ENCODE measurements at places on chromosomes 2 and 18.

GRCh38 chr2:239186516-239187357 is 214.1 kb downstream of the HDAC4 start:
- DNase-seq = no peak

GRCh38 chr2:50564766-50565165 is 467.2 kb downstream of the NRXN1 start:
- DNase-seq = no peak

DNA sequence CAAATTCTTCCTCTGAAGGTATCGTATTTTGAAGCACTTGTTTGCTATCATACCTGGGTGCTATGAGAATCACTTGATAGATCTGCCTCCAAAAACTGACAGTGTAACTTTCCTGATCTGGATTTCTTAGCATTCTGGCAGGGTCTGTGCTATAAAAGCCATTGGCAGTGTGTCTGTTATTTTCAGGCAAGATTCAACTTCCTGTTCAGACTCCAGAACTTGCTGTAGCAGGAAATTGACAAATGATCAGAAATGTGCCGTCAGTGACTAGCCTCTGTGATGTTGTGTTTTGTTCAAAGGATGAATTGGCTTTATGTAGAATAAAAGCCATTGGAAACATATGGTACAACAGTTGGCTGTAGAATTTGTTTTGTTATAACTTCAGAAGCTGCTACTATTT is 273.3 kb downstream of the PTPRM start:
- DNase-seq = no peak

- DNase-seq = no peak
Observed at GRCh38 chr2:123438675-123439074, 586.4 kb upstream of the CNTNAP5 start.

DNA sequence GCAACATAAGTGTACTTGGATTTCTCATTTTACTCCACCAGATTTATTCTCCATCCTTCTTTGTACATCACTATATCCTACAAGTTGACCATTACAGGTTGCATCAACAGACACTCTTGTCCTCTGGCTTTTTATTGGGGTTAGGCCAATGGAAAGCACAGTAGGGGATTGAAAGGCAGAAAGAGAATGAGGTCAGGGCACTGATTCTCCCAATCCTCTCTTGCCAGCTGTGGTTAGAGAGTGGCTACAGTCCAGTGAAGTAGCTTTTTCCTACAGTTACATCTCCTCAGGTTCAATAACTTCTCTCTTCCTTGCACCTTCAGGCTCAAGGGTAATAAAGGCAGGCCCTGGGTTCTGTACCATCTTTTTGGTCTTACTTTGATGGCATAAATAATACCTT is 20.2 kb upstream of the COL5A2 start:
- DNase-seq = no peak

DNA sequence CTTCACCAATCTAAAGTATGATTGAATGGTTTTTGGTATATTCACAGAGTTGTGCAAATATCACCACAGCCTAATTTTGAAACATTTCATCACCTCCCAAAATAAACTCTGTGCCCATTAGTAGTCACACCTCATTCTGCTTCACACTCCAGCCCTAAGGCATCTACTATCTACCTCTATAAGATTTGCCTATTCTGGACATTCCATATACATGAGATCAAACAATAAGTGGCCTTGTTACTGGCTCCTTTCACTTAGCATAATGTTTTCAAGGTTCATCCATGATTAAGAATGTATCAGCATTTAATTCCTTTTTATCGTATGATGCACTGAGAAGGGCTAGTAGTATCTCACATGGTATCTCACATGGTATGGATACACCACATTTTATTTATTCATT is 204.6 kb upstream of the SMAD7 start:
- peak; percentile 60 for DNase-seq

- peak; percentile 75 for DNase-seq
Observed at GRCh38 chr2:189221811-189222467, 42.4 kb upstream of the COL5A2 start.

- peak; percentile 88 for DNase-seq
Observed at GRCh38 chr18:12027046-12027445, 45.7 kb downstream of the IMPA2 start.

DNA sequence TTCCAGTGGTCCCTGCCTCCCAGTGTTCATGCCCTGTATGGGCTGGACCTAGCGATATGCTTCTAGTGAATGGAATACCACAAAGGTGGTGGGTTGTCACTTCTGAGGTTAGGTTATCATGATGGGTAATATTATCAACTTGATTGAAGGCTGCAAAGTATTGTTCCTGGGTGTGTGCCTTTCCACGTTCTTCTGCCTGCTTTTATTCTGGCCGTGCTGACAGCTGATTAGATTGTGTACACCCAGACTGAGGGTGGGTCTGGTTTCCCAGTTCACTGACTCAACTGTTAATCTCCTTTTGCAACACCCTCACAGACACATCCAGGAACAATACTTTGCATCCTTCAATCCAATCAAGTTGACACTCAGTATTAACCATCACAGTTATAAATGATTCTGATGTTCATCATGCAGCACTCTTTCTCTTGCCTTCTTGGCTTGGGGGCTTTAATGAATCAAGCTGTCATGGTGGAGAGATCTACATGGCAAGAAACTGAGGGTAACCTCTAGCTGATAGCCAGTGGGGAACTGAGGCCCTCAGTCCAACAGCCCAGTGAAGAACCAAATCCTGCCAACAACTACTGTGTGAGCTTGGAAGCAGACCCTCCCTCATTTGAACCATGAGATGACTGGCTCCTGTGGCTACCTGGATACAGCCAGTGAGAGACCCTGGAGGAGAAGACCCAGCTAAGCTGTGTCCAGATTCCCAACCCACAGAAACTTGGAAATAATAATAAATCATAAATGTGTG is 63.0 kb upstream of the CELF4 start:
- DNase-seq = no peak

- no peak for DNase-seq
Observed at GRCh38 chr2:33032245-33032644, 85.5 kb downstream of the LTBP1 start.

DNA sequence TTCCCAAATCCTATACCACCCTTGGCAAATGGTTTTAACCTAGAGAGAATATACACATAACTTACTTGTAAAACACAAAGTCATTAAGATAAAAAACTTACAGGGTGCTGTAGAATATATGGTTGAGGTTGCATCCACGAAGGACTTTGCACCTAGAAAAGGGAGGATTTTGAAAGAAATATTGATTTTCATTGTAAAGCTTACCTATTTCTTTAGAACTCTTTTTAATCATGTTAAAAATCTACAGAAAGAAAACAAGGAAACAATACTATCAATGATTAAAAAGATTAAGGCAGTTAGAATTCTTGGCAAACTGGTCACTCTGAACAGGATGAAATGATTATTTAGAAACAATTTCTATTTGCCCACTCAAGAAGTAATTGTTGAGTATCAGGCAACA is 81.1 kb upstream of the ITGB6 start:
- DNase-seq = no peak

- no peak for DNase-seq
Observed at GRCh38 chr2:64737547-64737946, 83.8 kb upstream of the SERTAD2 start.

GRCh38 chr2:101089942-101090799 is 61.0 kb downstream of the TBC1D8 start:
- DNase-seq = no peak

GRCh38 chr2:217290467-217290866 is 430.6 kb upstream of the TNP1 start:
- DNase-seq = no peak

GRCh38 chr2:162821176-162821575 is 17.4 kb downstream of the KCNH7 start:
- peak; percentile 23 for DNase-seq

DNA sequence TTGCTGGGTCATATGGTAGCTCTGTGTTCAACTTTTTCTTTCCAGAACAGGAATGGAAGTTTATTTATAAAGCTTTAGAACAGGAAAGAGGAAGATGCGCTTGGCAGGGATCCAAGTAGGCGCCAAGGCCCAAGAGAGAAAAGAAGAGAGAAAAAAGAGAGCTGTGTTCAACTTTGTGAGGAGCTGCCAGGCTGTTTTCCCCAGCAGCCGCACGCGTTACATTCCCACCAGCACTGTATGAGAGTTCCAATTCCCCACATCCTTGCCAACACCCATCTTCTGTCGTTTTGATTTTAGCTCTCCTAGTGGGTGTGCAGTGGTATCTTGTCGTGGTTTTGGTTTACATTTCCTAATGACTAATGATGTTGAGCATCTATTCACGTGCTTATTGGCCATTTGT is 51.4 kb downstream of the KCNF1 start:
- DNase-seq = no peak

- no peak for DNase-seq
Observed at GRCh38 chr2:196530910-196531309, 108.6 kb upstream of the CCDC150 start.

DNA sequence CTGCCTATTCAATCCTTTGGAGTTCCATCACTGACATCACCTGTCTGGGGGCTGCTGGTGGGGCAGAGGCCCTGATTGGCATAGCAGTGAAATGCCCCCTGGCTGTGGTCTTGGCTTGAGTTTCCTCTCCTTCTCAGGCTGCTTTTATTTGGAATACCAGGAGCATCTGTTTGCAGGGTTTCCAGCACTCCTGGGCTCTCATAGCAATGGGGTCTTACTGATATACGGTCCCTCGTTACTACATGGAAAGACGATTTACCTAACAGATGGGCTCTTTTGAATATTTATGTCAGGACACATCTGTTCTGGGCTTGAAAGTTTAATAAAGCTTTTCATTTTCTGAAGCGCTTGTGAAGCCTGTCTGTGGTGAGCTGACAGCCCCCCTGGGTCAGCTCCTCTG is 230.3 kb downstream of the SLC4A3 start:
- no peak for DNase-seq

DNA sequence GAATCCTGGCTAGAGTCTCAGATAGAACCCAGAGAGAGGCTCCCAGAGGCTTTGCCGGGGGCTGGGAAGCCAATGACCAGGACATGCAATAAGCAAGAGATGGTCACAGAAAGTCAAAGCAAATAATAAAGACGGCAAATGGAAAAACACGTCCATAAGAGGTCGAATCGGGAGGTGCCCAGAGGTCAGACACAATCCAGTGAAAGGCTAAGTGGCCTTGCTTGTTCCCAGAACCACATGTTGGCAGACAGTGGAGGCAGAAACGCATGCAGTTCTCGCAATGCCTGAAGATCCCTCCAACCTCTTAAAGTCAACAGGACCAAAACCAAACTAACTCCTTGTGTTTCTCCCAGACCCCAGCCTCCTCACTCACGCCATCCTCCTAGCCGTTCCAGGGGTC is 3.0 kb downstream of the CYB5A start:
- DNase-seq = no peak

DNA sequence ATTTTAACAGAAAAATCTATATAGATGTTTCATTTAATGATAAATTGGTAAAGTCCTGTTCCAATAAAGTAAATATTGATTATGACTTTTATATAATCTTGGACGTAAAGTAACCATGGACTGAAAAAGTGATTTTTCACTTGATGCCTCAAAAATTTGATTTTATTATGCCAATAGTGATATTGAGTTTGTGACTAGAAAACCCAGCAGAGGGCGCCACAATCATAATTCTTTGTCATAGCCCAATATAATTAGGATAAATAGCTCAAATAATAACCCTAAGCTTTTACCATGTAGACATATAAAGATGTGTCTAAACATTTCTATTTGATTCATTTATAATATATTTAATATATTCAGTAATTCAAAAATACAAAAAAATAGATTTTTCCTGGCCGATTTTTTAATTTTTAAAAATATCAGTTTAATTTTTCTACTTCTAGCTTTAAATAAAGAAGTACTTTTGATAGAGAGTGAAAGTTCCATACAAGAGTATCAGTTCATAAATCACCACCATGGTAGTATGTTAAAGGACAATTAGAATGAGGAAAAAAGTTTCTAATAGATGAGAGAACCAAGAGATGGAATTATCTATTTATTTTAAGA is 30.7 kb downstream of the CAMKMT start:
- DNase-seq = peak; percentile 48

DNA sequence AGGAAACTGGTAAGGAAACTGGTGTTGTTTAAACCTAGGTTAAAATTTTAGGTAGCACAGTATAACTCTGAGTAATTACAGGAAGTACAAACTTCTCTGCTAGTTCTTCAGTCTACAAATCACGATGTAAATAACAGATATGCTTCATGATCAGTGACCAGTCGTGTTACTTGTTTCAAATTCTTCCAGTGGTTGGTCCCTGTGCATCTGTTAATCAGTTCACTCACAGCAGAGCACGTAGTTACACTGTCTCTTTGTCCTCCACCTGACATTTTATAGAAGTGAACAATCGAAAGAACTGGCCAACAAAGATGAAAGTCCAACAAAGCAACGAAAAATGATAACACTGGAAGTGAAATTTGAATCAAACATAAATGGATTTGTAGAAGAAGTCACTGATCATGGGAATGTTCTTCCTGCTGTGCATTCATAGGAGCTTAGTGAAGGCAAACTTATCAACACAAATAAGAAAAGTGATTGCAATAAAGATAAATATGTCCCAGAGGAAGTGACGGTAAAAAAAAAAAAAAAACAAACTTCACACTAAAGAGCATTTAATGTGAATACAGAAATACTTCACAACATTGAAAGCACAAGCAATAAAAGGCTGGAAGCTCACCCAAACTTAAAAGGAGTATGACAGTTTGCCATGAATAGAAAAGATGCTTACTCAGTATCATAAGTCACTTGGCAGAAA is 7.0 kb downstream of the EIF2AK2 start:
- no peak for DNase-seq

GRCh38 chr2:40094451-40094850 is 315.4 kb upstream of the THUMPD2 start:
- DNase-seq = no peak

DNA sequence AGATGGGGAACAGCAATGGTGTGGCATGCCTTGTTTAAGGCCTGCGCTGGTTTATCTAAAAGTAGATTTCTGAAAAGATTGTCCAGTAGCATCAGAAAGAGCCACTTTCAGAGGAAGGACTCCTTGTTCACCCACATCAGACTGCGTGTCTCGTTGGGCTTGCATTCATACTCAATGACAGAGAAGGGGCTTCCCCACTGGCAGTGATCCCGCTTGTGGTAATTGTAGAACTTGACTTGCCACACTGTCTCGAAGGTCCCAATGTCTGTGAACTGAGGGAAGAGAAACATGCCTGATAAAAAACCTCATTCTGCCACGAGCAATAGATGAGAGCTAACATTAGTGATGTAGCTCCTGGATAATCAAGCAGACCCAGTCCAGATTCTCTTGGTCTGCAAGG is 26.0 kb downstream of the CNRIP1 start:
- DNase-seq = no peak

GRCh38 chr2:207749873-207750272 is 19.8 kb downstream of the FZD5 start:
- no peak for DNase-seq

DNA sequence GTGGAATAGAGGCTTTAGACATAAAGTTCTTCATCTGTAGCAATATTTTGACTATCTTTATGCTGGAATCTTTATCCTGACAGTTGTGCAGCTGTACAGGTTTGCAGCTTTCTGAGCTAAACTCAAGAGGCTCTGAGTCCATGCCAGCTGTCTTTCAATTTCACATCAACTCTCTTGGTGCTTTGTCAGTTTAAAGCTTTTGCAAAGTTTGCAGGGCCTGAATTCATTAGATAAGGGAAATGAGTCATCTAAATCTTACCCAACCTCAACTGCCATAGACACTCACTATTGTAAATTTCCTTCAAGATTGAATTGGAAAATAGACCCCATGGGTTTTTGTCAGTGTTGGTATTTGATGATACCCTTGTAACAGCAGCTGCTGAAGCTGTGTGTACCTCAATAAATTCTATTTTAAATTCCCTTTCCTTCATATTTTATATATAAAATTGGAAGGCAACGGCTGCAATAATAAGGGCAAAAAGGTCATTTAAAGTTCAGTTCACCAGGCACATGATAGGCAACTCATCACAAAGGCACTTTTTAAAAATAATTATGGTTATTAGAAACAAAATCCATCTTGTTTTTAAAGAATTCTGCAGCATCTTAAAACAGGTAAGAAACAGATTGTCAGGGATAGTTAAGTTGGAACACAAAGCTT is 169.9 kb upstream of the SLC39A10 start:
- DNase-seq = peak; percentile 58

Data from epithelial cell of esophagus (primary cell).